ENCODE measurements at places on chromosomes 11 and 22.

GRCh38 chr11:123286761-123287160 is 91.7 kb upstream of the CLMP start:
- no peak for DNase-seq

DNA sequence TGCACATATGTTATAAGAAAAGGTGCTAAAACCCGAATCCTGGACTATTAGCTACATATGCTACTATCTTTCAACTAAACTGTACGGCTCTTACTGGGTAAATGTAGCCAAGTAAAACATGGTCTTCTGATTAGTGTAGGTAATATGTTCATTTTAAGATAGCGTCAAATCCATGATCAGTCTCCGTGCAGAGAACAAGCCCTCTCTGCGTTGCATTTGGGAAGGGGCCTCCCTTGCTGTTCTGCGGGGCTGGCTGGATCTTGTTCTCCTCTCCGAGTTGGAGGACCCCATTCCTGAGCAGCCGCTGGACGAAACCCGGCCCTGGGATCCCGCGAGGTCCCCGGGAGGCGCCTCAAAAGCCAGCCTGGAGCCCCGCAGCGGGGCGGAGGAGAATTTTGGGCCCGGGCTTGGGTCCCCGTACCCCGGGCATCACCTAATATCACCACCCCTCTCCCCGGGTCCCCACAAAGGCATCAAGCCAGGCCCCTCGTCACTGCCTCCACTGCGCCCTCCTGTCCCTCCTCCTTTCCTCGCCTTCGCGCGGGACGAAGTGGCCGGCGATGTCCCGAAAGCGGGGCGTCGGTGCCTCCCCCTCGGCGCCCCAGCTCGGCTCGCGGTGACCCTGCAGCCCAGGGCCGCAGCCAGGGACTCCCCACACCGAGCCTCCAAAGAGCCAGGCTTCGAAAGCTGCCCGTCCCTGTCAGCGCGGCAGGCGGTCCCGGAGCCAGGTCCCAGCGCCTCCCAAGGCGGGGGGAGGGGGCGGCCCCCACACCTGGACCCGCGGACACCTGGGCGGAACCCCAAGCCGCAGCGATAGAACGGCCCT is 54.5 kb upstream of the FBXO3 start:
- no peak for DNase-seq

DNA sequence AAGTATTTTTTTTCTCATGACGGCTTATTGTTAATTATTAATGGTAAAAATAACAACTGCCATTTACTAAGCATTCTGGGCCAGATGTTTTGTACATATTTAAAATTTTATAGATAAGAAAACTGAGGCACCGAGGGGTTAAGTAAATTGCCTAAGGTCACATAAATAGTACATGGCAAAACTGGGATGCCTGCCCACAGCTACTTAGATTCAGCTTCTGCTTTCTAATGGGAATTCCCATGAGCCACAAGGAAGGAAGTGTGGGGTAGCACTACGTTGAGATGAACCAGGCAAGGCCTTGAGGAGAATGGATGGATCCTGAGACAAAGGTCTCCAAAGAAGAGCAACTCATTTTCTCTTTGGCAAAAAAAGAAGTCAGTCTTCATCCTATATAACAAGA is 11.9 kb upstream of the PHF21A start:
- no peak for DNase-seq

- no peak for DNase-seq
Measured at GRCh38 chr22:32542677-32543357, 68.2 kb downstream of the FBXO7 start.

DNA sequence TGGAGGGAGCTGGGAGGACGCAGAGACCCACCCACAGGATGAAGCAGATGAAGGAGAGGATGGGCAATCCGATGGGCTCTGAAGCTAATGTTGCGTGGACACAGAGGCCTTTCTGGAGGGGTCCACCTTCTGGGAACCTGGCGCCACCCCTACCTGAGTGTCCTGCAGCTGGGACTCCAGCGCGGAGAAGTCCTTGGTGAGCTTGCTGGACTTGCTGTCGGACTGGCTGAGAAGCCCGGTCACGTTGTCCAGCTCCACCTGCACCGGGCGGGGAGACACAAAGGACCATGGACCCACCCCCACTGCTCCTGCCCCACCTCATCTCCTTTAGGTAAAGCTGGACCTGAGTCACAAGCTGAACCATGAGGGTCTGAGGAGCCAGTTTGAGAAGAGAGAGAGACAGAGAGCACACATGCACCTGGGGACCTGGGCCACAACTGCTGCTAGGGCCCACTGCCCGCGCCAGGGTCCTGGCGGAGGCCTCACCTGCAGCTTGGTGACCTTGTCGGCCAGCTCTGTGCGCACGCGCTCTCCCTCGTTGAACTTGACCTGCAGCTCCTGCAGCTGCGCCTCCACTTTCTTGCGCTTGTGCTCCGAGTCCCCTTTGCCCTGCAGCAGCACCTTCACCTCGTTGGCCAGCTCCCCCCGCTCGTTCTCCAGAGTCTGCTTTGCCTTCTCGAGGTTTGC is 40.8 kb downstream of the APOL1 start:
- DNase-seq = no peak

GRCh38 chr11:40274017-40274416 is 1185.4 kb downstream of the LRRC4C start:
- DNase-seq = no peak

GRCh38 chr11:889687-890475 is 20.7 kb downstream of the CHID1 start:
- no peak for DNase-seq

DNA sequence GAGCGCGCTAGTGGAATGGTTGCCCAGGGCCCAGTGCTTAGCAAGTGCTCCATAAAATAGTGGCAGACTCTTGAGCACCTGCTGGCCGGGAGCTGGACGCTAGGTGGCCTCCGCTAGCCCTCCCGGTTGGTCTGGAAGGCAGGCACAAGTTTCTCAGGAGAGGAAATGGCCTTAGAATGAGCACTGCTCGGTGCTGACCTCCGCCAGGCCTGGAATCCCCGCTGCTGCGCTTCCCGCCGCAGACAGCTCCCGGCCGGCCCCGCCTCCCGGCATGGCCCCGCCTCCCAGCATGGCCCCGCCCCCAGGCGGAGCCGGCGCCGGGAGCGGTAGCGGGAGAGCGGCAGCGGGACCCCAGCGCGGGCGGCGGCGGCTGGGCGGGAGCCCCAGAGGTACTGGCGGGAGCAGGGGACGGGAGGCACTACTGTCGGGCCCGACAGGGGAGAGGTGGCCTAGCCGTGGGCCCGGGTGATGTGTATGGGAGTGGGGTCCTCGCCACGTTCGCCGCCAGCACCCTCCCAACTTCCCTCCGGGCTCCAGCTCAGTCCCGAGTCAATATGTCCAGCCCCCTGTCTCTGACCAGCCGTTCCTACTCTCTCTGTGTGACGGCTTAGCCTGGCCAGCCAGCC is at the start of gene SIPA1:
SIPA1 (plus strand) TSS at position 308 of the 626 bp plus-strand sequence. CDS start 2,821 bp downstream, outside the sequence.
- peak; percentile 66 for DNase-seq

- DNase-seq = no peak
Measured at GRCh38 chr11:117217141-117218084, 14.5 kb downstream of the PCSK7 start.

DNA sequence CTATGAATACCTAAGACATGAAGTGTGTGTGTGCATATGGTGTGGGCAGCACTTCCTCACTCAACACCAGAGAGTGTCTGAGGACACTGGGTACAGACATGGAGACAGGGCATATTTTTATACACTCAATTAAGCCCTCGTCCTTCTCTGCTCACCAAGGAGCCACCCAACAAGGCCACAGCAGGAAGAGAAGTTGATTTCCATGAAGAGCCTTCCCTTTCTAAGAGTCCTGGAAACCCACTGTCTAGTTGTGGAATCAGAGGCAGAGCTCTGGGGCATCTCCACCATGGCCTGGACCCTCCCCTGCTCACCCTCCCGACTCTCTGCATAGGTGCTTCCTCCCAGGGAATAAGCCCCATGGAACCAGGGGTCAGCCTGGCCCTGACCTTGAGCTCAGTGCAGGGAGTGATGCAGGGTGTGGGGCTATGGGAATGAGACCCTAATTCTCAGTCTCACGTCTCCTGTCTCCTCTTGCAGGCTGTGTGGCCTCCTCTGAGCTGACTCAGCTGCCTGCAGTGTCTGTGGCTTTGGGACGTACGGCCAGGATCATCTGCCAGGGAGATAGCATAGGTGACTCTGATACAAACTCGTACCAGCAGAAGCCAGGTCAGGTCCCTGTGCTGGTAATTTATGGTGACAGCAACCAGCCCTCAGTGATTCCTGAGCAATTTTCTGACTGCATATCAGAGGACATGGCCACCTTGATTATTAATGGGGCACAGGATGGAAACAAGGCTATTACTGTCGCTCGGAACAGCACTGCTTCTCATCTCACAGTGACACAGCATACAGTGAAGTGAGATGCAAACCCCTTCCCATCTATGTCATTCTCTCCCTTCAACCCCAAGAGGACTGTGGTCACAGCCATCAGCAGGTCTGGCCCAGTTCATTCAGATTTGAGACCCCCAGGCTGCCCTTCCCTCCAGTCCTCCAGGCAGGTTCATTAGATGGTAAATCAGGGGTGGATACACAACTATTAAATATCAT is 14.6 kb upstream of the IGLL5 start:
- DNase-seq = no peak

DNA sequence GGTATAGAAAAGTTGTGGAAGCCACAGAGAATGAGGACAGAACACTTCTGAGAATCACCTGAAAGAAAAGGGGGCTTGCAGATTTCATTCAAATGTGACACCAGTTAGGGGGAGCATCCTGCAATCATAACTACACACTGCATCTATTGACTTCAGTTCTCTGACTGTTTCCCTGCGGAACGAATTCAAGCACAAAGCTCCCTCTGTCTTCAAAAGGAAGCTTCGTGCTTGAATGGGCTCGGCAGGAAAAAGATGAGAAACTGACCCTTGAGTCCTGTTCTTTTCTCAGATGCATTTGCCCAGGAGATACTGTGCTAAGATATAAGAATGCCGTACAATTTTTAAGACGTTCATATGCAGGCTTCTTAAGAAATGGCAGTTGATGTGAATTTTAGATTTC is 2000.4 kb upstream of the RAG2 start:
- DNase-seq = no peak

- DNase-seq = no peak
Measured at GRCh38 chr11:61702701-61703312, 22.6 kb downstream of the DAGLA start.

- no peak for DNase-seq
Measured at GRCh38 chr11:26841818-26842473, 120.1 kb upstream of the SLC5A12 start.

DNA sequence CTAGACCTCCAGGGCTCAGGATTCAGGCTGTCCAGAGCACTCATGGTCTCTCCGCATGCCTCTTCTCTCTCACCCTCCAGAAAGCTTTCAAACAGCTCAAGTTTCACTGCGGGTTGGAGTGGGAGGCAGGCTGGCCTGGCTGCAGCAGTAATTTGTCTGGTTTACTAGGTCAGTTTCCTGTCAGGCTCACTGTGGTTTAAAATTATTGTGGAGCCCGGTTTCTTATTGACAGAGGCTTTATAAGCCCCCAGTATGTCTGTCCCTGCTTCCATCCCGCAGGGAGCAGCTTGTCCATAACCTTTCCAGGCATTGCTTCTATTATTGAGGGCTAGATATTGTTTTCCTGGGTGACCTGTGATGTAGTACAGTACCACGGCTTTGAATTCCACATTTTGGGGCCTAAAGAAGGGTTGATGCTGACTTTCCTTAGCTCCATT is 235.3 kb upstream of the SORL1-AS1 start:
- no peak for DNase-seq

- no peak for DNase-seq
Measured at GRCh38 chr11:6824136-6824823, 21.2 kb upstream of the OR10A5 start.

GRCh38 chr11:45935349-45936064 is 13.1 kb downstream of the LARGE2 start:
- DNase-seq = no peak

DNA sequence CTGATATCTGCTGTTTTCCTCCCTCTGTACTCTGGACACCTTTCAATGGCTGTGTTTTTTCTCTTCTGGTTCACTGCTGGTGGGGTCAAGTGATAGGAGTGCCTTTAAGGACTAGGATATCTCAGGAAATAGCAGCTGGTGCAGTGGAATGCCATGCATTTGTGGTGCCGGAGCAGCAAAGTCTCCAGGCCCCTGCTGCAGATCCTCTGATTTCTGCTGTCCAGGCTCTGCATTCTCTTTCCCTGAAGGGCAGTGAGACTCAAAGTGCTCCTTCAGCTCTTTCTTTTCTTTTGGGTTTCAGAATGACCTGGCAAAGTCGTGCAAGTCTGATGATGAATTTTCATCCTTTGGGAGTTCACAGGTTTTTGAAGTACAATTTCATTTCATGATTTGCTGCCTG is 774.3 kb downstream of the FAM181B start:
- peak; percentile 22 for DNase-seq

DNA sequence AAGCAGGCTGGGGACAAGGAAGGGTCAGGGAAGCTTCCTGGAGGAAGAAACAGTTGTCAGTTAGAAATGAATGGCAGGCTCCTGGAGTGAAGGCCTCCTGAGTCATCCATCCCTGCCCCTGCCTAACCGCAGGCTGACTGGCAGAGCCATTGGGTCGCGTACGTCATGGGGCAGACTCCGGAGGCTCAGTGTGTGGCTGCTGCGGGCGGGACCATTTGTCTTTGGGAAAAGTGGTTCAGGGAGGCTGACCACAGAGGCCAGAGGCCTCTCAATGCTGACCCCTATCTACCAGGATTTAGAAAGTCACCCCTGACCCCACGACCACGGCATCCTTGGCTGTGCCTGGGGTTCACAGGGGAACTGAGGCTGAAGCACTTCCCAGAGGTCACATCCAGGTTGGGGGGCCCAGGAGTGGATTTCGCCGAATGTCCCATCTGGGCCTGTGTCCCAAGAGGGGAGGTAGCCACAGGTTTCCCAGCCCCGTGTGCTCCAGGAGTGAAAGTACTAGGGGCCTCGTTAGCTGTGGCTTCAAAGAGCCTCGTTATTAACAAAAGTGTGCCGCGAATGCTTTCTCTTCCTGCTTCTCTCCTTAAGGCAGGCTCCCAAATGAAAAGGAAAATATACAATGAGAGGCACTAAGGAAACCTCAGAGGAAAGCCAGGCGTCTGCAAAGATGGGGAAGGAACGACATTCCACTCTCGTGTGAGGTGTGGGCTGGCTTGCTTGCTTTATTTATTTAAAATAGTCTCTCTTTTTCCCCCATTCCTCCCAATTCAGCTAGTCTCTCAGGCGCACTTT is 58.9 kb downstream of the FLRT1 start:
- DNase-seq = no peak

GRCh38 chr22:45968751-45969413 is 8.1 kb downstream of the WNT7B start:
- DNase-seq = no peak

DNA sequence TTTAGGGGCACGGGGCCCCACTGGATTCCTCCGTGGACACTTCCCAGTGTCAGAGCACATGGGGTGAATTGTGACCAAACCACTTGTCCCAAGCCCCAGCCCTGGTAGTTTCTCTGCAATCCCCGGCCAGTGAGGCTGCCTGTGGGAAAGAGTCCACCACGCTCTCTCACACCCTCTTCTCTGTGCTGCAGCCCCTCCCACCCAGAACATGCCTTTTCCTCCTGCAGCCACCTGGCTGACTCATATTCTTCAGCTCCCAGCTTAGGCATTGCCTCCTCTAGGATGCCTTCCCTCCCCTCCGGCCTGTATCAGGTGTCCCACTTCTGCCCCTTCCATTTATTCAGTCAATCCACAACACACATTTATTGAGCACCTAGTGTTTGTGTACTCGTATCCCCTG is 5.4 kb upstream of the RPS6KB2 start:
- DNase-seq = no peak

All from NCI-H1105 (cell line).